HS-27A (cell line): ENCODE measurements at places on chromosomes 1 and 21.

DNA sequence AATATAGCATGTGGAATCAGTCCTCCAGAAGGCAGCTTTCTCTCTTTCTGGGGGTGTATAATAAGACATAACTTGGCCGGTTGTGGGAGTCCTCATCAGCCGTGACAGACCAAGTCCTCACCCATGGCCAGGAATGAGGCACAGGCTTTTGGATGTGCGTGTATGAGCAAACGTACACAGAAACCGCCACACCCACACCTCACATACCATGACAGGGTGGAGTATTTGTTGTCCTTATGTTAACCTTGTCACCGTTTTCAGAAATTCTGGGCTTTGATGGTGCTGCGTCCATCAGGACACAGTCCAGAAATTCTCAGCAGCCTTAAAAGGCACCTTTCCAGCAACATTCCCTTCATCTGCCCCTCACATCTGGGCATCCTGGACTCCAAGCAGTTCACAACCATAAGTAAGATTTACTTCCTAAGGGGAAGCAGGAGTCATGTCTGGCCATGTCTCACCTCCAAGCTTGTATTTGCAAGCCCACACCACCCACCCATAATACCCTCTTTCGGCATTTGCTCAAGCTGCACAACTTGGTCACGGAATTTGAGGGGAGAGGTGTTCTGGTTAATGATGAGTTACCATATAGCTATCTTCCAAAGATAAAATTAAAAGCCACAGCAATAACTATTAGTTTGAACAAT lies 12.4 kb downstream of the C1orf116 start:
- no peak for DNase-seq

GRCh38 chr21:27450216-27450615 lies 483.3 kb upstream of the ADAMTS5 start:
- DNase-seq = no peak

DNA sequence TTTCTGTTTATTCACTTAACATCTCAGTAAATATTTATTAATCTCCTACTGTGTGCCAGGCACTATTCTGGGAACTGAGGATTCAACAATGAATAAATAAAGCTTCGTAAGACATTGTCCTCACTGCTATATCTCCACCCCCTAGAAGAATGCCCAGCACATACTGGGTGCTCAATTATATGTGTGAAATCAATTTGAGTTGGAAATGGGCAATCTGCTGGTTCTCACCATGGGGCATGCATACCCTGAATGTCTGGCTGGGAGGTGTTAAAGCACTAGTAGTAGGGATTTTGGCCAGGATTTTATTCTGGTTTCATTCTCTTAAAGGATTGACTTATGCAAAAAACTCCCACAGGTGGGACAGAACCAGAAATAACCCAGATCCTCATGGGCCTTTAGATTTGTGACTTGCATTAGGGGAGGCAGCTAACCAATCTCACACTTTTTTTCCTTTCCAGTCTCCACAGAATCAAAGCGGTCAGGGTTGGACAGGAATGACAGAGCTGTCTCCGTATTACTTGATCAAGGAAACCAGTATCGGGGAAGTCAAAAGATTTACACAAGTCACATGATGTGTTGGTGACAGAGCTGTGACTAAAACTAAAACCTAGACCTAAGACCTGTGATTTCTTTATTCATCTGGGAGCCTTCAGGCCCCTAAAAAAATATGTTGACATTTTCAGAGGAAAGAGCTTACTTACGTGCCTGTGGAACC lies 12.8 kb downstream of the GFI1 start:
- no peak for DNase-seq

DNA sequence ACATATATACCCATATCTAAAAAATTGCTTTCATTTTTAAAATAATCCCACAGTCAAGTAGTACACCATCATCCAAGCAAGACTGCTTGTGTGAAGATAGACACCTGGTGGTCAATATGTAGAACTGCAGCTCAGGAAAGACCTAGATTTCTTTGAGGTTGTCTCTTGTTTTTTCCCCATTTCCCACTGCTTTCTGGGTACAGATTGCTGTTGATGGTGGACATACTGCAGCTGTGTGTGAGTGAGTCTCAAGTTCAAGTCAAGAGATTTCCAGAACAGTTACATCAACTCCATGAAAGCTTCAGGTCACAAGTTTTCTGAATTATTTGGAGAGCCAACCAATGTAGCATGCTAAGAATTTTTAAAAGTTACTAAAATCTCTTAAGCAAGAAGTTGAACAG lies 306.4 kb downstream of the DUSP10 start:
- DNase-seq = no peak

DNA sequence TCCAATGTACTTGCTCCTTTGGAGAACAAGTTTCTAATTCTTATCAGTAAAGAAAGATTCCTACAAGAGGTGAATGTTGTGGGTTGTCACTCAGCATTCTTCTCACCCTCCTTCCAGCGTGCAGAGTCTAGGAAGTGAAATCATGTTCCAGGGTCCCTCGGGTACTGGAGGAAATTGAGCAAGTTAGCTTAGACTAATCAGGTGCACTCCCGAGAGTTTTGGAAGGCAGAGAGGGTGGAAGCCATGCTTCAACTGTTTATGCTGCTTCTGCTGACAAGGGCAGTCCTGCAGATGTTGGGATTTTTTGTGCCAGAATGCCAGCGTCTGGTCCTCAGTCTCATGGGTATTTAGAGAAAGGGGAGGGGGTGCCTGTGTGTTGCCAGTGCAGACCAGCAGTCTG lies 5.3 kb upstream of the C1orf115 start:
- no peak for DNase-seq

- DNase-seq = no peak
These were observed 22.6 kb upstream of the RNF187 start for GRCh38 chr1:228464487-228464983.

GRCh38 chr1:200907611-200908097 lies 13.0 kb downstream of the INAVA start:
- DNase-seq = no peak

- DNase-seq = no peak
These were observed 37.6 kb downstream of the RGS8 start for GRCh38 chr1:182646739-182647138.

DNA sequence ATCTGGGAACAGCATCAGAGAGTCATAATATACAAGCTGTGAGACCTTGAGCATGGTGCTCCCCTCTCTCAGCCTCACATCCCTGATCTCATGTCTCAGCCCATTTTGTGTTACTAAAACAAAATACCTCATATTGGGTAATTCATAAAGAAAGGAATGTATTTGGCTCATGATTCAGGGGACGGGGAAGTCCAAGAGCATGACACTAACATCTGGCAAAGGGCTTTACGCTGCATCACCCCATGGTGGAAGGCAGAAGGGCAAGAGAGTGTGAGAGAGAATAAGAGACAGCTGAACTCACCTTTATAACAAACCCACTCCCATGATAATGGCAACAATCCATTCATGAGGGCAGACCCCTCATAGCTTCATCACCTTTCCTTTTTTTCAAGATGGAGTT lies 36.5 kb downstream of the RNASEL start:
- no peak for DNase-seq

DNA sequence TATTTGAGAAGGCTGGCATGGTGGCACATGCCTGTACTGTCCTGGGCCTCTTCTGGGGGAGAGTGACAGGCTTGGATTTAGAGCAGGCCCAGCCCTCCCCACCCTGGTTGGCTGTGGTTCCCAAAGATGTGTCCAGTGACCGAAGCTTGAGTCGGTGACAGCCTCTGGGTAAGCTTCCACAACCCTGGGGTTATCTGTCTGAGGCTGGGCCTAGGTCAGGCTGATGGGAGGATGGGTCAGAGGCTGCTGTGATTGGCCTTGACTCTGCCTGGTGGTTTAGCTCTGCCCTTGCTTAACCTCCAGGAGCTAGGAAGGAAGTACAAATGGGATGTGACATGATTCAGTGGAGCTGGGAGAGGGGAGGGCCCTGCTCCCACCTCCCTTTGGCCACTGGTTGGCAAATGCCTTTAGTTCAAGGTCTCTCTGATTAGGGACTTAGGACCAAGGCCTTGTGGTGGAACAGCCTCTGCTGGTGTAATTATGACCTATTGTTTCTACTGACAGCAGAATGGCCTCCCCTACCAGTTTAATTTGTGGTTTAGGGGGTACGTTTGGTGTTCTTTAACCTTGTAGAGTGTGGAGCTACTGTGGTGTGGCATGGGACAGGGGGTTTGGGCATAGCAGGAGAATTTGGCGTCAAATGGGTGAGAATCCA lies 16.6 kb downstream of the NUDC start:
- DNase-seq = no peak

- no peak for DNase-seq
These were observed at the start of gene PCP4L1 for GRCh38 chr1:161258439-161259344. Gene PCP4L1 (plus strand): TSS chr1:161258745. CDS start chr1:161258975, 230 bp downstream.
